Activated CD4-positive, alpha-beta T cell treated with anti-CD3 and anti-CD28 coated beads, Interleukin-10, Interleukin-2, amounts not matched to agents 100 ng/mL and 50 ng/mL, durations not matched to agents 16 hours and 8 hours (primary cell): ENCODE measurements at places on chromosomes 16 and 17.

DNA sequence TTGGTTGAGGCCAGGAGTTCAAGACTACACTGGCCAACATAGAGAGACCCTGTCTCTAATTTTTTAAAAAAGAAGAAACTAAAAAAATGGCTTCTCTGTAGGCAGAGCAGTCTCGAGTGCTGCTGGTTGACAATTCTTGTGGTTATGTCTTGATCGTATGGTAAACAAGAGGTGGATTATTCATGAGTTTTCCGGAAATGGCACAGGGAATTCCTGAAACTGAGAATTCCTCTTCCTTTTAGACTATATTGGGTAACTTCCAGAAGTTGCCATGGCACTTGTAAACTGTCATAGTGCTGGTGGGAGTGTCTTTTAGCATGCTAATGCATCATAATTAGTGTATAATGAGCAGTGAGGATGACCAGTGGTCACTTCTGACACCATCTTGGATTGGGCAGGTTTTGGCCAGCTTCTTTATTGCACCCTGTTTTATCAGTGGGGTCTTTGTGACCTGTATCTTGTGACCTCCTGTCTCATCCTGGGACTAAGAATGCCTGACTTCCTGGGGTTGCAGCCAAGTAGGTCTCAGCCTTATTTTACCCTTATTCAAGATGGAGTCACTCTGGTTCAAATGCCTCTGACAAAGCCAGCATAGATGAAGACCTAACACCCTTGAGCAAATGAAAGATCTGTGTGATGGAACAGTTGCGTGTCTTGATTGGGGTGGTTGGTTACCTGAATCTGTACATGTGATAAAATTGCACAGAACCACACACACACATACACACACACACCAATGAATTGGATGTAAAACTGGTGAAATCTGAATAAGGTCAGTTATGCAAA lies 30.2 kb downstream of the BMERB1 start:
- DNase-seq: no peak

GRCh38 chr17:58741121-58741625 lies 14.5 kb upstream of the PPM1E start:
- no peak for DNase-seq

DNA sequence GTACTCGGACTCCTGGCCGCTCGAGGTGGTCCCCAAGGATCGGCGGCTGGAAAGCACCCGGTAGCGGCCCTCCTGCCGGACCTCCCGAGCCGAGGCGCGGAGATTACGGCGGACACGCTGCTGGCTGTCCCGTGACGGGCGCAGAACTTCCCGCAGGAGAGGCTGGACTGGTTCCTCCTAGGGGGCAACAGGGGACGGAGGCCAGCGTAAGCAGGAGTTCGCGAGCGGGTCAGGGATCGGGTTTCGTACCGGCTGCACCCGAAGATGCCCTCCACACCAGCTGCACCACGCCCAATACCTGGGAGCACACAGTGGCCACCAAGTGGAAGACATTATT lies 341 bp downstream of the SLC7A6OS start:
- DNase-seq: no peak

DNA sequence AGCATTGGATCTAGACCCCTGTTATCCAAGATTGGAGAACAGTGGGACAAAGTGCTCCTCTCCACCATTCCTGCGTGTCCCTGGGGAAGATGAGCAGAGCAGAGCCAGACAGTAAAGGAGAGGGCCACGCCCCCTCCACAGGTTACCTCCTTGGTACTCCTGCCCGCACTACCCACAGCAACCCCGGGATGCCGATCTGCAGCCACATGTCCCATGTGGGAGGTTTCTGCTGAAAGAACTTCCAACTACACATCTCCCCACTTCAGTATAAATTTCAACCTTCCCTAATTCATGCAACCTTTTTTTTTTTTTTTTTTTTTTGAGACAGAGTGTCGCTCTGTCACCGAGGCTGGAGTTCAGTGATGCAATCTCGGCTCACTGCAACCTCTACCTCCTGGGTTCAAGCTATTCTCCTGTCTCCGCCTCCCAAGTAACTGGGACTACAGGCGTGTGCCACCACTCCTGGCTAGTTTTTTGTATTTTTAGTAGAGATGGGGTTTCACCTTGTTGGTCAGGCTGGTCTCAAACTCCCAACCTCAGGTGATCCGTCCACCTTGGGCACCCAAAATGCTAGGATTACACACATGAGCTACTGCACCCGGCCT lies 2.3 kb downstream of the RAB37 start:
- DNase-seq: no peak

GRCh38 chr17:49992191-49992932 lies 2.7 kb downstream of the DLX3 start:
- no peak for DNase-seq

DNA sequence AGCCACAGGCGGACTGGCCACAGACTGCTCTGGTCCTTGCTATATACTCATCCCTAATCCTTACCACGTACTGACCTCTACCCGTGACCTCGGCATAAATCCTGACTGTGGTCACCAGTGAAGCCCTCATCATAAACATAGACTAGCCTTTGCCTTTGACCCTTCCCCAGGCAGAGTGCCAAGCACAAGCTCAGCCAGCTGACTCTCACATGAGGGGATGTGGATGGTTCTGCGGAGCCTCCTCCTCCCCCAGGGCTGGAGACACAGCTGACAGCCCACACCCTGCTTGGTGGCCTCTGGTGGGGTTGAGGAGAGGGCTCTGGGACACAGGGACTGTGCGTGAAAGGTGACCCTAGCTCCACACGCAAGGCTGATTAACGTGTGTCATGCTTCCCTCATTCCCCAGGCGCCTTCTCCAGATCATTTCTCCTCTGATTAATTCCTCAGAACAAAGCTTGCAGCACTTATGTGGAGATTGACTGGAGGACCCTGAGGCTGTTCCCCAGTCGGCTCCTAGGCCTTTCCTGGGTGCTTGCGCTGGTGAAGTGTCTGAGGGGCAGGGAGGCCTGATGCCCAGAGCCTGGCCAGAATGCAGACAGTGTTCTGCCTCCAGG lies 241.5 kb upstream of the NLRP1 start:
- no peak for DNase-seq

GRCh38 chr17:10557422-10557821 lies 8.0 kb upstream of the MYH2 start:
- DNase-seq: no peak

GRCh38 chr17:79023886-79024771 lies at the start of gene C1QTNF1:
Gene C1QTNF1 (plus strand): TSS chr17:79024169. CDS start chr17:79043969, 19,800 bp downstream.
- no peak for DNase-seq

DNA sequence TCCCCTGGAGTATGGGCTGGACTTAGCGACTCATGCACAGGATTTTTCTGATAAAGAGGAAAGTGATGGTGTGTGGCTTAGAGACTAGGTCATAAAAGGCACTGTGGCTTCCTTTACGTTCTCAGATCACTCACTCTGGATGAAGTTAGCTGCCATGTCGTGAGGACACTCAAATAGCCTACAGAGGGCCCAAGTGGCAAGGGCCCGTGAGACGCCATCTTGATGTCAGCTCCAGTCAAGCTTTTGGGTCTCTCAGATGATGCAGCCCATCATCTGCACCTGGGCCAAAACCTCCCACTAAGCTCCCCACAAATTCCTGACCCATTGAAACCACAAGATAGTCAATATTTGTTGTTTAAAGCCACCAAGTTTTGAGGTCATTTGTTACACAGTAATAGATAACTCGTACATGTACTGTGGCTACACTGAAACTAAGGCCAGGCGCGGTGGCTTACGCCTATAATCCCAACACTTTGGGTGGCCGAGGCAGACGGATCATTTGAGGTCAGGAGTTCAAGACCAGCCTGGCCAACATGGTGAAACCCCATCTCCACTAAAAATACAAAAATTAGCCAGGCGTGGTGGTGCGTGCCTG lies 14.7 kb downstream of the ST6GALNAC2 start:
- no peak for DNase-seq

DNA sequence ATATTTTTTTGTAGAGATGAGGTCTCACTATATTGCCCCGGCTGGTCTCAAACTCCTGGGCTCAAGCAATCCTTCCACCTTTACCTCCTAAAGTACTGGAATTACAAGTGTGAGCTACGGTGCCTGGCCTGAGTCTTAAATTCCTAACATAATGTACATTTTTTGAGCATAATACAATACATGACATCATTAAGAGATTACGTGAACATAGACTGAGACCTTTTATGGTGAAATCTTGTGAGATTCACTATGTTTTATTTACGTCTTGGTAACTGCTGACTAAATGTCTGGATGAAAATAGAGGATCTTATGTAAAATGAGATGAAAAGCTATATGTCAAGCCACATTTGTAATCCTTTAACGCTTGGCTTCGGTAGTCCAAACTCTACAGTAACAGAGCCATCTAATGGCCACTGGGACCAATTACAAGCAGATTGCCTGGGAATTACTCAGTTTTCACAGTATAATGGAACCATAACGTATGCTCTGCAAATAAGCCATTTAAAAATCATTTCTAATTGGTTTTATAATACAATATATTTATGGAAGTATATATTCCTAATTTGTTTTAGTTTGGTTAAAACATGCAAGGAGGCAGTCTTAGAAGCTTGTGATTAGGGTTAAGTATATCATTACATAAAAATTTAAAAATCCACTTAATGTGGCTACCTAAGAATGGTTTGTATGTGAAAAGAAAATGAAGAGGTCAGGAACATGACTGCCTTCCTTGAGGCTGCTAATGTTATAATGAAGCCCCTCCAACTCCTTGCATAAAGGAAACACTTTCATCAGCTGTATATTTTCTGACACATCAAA lies 8.1 kb upstream of the EFCAB13 start:
- peak; percentile 74 for DNase-seq

GRCh38 chr17:2122641-2123302 lies 67.9 kb downstream of the HIC1 start:
- DNase-seq: no peak

GRCh38 chr17:72171703-72172667 lies 51.2 kb downstream of the SOX9 start:
- no peak for DNase-seq

GRCh38 chr17:78741644-78742284 lies 40.3 kb downstream of the CYTH1 start:
- no peak for DNase-seq

DNA sequence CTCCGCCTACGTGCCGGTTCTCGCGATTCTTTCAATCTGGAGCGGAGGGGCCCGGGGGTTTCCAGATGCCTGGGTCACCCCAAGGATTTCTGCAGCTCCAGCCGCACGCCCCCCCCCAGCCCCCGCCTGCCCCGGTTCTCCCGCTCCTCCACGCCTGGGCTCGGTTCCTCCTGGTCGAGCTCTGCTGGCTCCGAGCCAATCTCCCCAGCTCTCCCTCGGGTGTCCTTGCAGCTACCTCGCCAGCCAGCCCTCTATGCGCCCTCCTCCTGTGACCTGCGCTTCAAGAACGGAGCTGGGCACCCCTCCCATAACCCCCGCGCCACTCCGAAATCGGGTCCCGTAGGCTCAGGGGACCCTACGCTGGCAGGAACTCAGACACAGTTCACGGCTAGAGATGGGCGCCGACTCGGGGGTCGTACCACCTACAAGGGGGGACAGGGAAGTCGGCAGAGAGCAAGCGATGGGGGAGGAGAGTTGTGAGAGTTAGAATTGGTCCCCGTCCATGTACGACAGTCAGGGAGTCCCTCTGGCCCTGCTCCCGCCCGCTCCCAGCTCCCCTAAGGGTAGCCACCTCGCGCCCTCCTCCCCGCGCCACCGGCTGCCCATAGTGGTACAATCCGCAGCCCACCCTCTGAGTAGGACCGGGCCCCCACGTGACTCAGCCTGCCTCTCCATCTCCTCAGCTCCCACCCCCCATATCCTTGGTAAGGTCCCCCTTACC lies 961 bp downstream of the FGF11 start:
- DNase-seq: peak; percentile 43

GRCh38 chr17:48113201-48113676 lies 5.7 kb downstream of the SNX11 start:
- DNase-seq: peak; percentile 58

DNA sequence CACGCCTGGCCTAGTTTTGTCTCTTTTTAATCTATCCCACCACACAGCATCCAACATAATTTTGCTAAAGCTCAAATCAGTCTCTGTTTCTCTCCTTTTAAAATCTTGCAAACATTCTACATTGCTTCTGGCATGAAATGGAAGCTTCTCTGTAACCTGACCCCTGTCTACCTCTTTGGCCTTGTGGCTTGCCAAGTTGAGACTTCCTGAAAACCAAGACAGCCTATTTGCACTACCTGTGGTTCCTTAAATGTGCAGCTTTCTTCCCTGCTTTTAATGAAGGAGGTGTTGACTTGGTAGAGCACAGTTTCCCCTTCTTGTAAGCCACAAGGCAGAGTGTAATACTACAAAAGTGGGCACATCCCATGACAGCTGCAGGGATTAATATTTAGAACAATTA lies 6.0 kb upstream of the CCL3 start:
- no peak for DNase-seq
